ENCODE measurements at places on chromosomes 11 and 22. TPM values are rescaled to one million over a fixed set of nuclear protein-coding genes. Genes with fewer than 3 reads are reported as not detected.

- no peaks in the 10 kb centered on the region for H3K4me1 ChIP-seq
- H3K36me3 ChIP-seq: no peaks in the 10 kb centered on the region
- H3K4me3 ChIP-seq: no peak overlapping the region
- no peaks in the 10 kb centered on the region for H3K27me3 ChIP-seq
These were observed 369.6 kb downstream of the TENM4 start for GRCh38 chr11:79071190-79071589.

DNA sequence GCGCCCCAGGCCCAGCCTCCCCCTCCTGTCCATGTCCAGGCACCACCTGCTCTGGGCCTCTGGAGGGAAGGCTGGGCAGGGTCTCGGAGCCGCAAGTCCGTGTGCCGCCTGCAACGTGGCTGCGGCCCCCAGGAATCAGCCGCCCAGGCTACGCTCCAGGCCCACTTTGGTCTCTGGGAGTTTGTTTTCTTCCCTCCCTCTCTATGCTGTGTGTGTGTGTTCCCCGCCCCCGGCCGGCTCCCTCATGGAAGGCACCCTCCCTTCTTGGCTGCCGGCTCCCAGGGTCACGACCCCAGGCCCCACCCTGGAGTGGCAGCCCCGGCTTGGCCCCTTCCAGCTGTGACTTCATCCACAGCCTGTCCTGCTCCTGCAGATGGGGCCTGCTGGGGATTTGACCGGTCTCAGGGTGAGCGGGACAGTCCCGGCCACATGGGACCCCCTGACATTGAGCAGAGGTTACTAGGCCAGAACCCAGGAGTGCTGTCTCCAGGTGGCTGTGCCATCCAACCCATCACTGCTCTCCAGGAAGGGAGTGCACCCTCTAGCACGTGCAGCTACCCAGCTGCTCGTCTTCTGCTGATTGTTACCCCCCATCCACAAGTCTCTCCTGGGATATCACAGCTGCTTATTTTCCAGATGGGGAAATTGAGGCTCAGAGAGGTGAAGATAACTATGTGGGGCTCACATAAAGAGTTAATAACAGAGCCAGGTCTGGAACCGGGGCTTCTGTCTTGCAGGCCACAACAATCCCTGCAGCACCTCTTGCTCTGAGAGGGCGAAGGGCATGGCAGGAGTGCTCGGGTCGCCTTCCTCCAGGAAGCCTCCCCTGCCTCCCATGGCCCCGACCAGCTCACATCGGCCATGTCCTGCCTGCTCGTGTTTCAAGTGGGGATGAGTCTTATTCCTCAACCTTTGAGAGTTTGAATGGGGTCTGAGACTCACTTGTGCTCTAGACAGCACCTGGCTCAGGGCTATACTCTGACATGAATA lies 2.8 kb upstream of the LIF start:
- no peak overlapping the region for H3K4me3 ChIP-seq
- no peak for DNase-seq
- peaks cover 78% of the 10 kb centered on the region for H3K4me1 ChIP-seq

DRAP1 gene
- 190 TPM for total RNA-seq

DNA sequence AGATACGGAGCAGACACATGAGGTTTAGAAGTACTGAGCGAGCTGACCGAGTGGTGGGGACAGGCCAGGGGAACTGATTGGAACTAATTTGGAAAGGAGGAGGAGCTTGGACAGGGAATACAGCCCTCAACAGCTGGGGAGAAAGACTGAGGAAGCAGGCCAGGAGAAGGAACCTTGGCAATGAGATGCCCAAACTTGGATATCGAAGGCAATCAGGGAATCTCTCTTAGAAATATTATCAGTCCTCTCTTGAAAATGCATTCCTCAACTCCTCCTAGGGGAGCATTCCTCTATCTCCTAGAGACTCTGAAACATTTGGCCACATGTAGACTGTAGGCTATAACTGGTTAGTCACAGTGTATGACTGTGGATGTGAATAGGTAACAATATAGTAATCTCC lies 284.6 kb downstream of the GUCY1A2 start:
- no peak overlapping the region for H3K27ac ChIP-seq
- no peak overlapping the region for H3K4me3 ChIP-seq
- no peaks in the 10 kb centered on the region for H3K27me3 ChIP-seq
- no peaks in the 10 kb centered on the region for H3K4me1 ChIP-seq
- no peaks in the 10 kb centered on the region for H3K36me3 ChIP-seq
- DNase-seq: no peak

GRCh38 chr11:121367001-121367843 lies 74.7 kb downstream of the SC5D start:
- DNase-seq: peak; percentile 62
- H3K4me3 ChIP-seq: no peak overlapping the region
- H3K27ac ChIP-seq: peak overlapping the region; percentile 88
- H3K27me3 ChIP-seq: no peaks in the 10 kb centered on the region

- H3K36me3 ChIP-seq: no peaks in the 10 kb centered on the region
- no peak overlapping the region for H3K4me3 ChIP-seq
- no peak for DNase-seq
- H3K4me1 ChIP-seq: no peaks in the 10 kb centered on the region
- H3K27ac ChIP-seq: no peak overlapping the region
These were observed 31.4 kb upstream of the AQP11 start for GRCh38 chr11:77558380-77558779.

GRCh38 chr11:38446336-38446735 lies 1848.3 kb upstream of the RAG2 start:
- no peak overlapping the region for H3K27ac ChIP-seq
- H3K27me3 ChIP-seq: no peaks in the 10 kb centered on the region
- DNase-seq: no peak
- no peak overlapping the region for H3K4me3 ChIP-seq
- no peaks in the 10 kb centered on the region for H3K4me1 ChIP-seq
- no peaks in the 10 kb centered on the region for H3K36me3 ChIP-seq

ASPHD2 gene
- 8.8 TPM for total RNA-seq

GRCh38 chr22:39651053-39651996 lies 80.8 kb downstream of the CACNA1I start:
- no peak overlapping the region for H3K4me3 ChIP-seq
- H3K36me3 ChIP-seq: no peaks in the 10 kb centered on the region
- no peak for DNase-seq
- H3K27ac ChIP-seq: no peak overlapping the region
- peaks cover 2% of the 10 kb centered on the region for H3K4me1 ChIP-seq

GRCh38 chr11:123800036-123800435 lies 6.1 kb downstream of the OR6M1 start:
- no peaks in the 10 kb centered on the region for H3K36me3 ChIP-seq
- H3K27me3 ChIP-seq: peaks cover 2% of the 10 kb centered on the region
- H3K4me3 ChIP-seq: no peak overlapping the region
- DNase-seq: no peak

DNA sequence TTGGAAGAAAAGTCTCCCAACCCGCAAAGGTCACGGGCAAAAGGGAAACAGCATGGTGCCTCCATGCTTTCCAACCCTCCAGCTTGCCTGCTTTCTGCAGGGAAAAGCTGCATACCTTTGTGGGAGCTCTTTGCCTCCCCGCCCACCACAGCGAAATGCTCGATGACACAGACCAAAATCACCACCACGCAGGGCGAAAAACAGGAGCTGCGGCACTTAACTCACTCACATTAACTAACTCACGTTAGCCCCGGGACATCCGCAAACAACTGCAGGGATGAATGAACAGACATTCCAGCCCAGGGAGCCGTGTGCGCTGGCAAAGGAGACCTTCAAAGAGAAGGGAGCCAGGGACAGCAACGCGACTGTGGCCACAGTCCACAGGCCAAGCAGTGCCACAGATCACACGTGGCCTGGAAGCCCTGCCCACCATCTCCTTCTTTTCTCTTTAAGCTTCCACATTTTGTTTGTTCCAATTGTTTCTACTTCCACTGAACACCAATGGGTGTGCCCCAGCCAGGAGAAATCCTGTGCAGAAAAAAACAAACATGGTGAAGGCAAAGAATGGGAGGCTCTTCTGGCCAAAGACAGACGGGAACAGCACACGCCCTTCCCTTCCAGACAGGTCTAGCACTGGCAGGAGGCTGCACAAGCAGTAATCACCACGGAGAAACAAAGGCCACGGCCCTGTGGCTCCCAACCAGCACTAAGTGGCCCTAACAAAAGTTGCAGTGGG lies 39.3 kb downstream of the DUSP8 start:
- H3K27ac ChIP-seq: no peak overlapping the region
- peaks cover under 1% of the 10 kb centered on the region for H3K27me3 ChIP-seq
- no peak for DNase-seq
- peaks cover 14% of the 10 kb centered on the region for H3K4me1 ChIP-seq
- no peak overlapping the region for H3K4me3 ChIP-seq

- H3K27ac ChIP-seq: no peak overlapping the region
- no peaks in the 10 kb centered on the region for H3K36me3 ChIP-seq
- peaks cover 24% of the 10 kb centered on the region for H3K4me1 ChIP-seq
These were observed 5.8 kb upstream of the EMID1 start for GRCh38 chr22:29199702-29200400.

DNA sequence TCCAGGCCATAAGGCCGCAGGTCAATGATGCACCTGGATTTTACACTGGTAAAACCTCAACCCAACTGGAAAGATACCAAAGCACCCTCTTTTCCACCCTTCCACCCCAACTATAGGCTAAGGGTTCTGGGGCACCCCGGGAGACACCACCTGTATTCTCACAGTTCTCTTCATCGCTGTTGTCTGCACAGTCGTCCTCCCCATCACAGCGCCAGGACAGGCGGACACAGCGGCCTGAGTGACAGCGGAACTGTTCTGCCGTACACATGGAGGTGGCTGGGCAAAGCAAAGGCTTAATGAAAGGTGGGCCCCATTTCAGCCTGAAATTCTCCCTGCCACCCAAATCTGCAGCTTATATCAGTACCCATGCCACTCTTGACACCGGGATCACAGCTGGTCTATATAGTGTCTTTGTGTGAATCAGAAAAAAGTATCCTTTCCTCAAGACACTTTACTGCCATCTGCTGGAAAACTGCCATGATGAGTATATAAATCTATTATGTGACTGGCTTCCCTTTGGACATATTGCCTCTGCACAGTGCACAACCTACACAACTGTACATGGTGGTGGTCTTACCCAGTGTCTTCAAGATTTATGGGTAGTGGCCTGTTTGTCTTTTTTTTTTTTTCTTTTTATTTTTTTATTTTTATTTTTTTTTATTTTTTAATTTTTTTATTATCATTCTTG lies 21.5 kb downstream of the LRP4 start:
- H3K4me3 ChIP-seq: no peak overlapping the region
- peaks cover 1% of the 10 kb centered on the region for H3K27me3 ChIP-seq
- no peaks in the 10 kb centered on the region for H3K4me1 ChIP-seq

IGLL5 gene
- not detected for total RNA-seq

- H3K27ac ChIP-seq: peak overlapping the region; percentile 100
- peaks cover 55% of the 10 kb centered on the region for H3K4me1 ChIP-seq
- H3K36me3 ChIP-seq: peaks cover 73% of the 10 kb centered on the region
These were observed 5.6 kb downstream of the RGL4 start for GRCh38 chr22:23696326-23696851.

GRCh38 chr11:65132988-65133700 lies 1.2 kb downstream of the SYVN1 start:
- peaks cover 14% of the 10 kb centered on the region for H3K36me3 ChIP-seq
- H3K4me1 ChIP-seq: peaks cover 27% of the 10 kb centered on the region
- H3K4me3 ChIP-seq: peak overlapping the region; percentile 99
- H3K27ac ChIP-seq: peak overlapping the region; percentile 99
- peak; percentile 70 for DNase-seq

- H3K27ac ChIP-seq: no peak overlapping the region
- no peak for DNase-seq
- peaks cover 34% of the 10 kb centered on the region for H3K27me3 ChIP-seq
- H3K4me3 ChIP-seq: no peak overlapping the region
These were observed 15.6 kb downstream of the PTH start for GRCh38 chr11:13480198-13480597.

HOATZ gene
- not detected for total RNA-seq

DNA sequence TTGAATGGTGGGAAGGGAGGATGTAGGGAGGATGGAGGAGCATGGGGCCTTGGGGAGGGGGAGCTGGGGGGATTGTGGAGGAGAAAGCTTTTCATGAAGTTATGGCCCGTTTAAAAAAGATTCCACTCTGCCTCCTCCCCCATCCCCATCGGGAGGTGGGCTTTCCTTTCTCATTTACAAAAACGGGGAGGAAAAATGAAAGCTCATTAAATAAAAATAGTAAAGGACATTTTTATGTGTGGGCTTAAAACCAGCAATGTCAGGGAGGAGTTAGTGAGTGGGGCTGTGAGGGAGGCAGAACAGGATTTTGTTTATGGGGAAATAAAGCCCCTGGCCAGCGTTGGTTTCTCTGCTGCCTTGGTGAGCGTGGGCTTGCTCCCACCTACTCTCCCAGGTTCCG lies 83.2 kb downstream of the ZBTB16 start:
- peaks cover 4% of the 10 kb centered on the region for H3K27me3 ChIP-seq
- H3K4me1 ChIP-seq: peaks cover 11% of the 10 kb centered on the region
- H3K36me3 ChIP-seq: no peaks in the 10 kb centered on the region
- no peak overlapping the region for H3K27ac ChIP-seq

ART1 gene
- total RNA-seq: not detected

DNA sequence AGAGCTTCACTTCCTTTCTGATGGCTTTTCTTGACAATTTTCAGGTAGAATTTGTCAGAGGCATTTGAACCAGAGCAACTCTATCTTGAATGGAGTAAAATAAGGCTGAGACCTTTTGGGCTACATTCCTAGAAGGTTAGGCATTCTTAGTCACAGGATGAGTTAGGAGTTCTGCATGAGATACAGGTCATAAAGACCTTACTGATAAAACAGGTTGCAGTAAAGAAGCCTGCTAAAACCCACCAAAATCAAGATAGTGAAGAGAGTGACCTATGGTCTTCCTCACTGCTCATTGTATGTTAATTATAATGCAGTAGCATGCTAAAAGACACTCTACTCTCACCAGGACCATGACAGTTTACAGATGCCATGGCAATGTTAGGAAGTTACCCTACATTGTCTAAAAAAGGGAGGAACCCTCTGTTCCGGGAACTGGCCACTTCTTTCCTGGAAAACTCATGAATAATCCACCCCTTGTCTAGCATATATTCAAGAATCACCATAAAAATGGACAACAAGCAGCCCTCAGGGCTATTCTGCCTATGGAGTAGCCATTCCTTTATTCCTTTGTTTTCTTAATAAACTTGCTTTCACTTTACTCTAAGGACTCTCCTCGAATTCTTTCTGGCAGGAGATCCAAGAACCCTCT lies 1519.7 kb upstream of the TENM4 start:
- H3K36me3 ChIP-seq: no peaks in the 10 kb centered on the region
- H3K27me3 ChIP-seq: no peaks in the 10 kb centered on the region
- no peak overlapping the region for H3K27ac ChIP-seq

Measured in activated CD4-positive, alpha-beta T cell treated with anti-CD3 and anti-CD28 coated beads, Interleukin-2, amount 10 ng/mL, durations not matched to agents 7 days and 5 days (primary cell).